IMR-90 (cell line): ENCODE measurements at places on chromosomes 7 and 10. TPM values are rescaled to one million over a fixed set of nuclear protein-coding genes. Genes with fewer than 3 reads are reported as not detected.

DNA sequence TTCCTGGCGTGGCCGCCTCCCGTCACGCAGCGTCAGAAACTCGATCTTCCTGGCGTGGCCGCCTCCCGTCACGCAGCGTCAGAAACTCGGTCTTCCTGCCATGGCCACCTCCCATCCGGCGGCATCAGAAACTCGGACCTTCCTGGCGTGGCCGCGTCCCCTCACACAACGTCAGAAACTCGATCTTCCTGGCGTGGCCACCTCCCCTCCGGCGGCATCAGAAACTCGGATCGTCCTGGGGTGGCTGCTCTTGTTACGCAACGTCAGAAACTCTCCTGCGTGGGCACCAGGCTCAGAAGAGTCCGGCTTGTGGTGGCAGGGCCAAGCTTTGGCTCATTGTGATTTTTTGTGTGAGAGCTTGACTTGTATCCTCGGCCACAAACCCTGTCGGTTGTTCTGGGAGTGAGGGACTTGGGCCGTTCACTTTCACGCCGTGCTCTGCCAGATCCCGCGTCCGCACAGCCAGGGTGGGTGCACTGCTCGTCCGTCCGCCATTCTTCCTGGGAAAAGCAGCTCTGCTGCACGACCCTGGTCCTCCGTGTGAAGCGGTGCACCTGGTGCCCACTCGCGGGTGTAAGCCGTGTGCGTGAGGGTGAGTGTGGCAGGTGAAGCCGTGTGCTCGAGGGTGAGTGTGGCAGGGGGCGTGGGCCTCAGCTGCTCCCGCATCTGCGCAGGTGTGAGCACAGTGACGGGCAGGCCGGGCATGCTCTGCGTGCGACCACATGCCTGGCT lies 49.4 kb upstream of the SUN1 start:
- no peak for DNase-seq

DNA sequence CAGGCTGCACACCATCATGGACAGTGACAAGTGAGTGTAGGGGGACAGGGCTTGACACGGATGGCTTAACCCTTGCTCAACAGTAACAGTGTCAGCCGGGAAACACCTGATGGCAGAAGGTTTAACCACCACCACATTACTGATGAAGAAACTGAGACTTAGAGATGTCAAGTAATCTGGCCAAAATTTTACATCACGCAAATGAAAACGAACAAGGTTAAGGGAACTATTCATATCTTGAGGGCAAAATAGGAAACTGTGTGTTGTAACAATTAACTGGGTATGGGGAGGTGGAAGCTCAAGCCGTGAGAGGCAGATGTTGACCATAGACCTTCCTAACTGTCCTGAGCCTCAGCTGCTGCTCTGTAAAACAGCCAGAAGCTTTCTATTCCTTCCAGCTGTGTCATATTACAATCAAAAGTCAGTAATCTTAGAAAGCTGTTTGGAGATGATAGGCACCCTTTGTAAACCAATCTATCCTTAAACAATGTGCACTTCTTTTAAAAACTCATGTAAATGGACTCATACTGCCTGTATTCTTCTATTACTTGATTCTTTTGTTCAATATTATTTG lies 68.4 kb downstream of the ABCC2 start:
- DNase-seq = no peak

LLCFC1 gene
- not detected in 2 replicates for polyA plus RNA-seq

DNA sequence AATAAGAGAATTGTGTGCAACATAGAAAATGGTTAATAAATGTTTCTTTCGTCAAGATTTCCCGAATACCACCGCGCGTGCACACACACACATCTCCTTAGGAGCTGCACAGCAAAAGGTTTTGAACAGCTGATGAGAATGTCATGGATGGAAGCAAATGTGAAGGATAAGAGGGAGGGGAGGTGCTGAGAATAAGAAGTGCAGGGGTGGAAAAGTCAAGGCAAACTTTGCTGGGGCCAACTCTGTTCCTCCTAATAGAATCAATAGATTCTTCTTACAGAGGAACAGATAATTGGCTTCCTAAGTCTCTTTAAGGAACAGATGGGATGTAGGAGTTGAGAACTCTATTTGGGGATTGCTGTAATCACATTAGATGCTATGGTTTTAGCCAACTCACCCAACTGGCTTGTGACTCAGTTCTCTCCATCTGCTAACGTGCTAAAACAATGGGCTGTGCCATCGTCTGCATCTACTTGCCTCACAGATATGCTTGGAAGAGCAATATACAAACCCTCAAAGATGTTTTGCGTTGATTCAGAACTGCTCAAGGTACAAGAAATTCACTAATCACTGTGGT lies 408.2 kb upstream of the CELF2 start:
- DNase-seq = no peak

GRCh38 chr10:30359373-30360206 lies 10.5 kb upstream of the MTPAP start:
- peak; percentile 43 for DNase-seq

- DNase-seq = peak; percentile 7
Measured at GRCh38 chr7:50633414-50633710, 68.2 kb upstream of the DDC start.

DNA sequence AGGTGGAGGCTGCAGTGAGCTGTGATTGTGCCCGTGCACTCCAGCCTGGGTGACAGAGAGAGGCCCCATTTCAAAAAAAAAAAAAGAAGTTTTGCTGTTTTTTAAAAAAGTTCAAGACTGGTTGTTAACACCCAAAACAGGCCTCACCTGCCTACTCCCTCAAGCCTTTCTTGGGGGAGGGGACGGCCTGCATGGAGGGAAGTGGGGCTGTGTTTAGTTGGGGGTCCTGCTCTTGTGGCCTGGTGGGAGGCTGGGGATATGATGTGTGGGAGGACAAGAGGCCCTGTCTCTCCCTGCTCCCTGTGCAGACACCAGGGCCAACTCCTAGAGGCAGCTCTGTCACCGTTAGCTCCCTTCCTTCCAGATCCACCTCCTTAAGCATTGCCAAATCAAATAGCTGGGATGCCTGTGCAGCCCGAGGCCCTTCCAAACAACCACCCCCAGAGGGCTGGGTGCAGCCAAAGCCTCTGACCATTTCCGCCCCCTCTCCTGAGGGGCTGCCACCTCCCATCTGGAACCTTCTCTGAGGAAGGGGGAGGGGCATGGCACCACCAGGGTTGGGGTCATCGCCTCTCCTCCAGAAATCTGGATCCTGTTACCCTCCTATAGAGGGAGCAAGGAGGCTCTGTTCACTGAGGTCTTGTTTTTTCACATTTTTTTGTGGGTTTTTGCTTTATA lies 32.9 kb upstream of the ANKRD2 start:
- peak; percentile 84 for DNase-seq

DNA sequence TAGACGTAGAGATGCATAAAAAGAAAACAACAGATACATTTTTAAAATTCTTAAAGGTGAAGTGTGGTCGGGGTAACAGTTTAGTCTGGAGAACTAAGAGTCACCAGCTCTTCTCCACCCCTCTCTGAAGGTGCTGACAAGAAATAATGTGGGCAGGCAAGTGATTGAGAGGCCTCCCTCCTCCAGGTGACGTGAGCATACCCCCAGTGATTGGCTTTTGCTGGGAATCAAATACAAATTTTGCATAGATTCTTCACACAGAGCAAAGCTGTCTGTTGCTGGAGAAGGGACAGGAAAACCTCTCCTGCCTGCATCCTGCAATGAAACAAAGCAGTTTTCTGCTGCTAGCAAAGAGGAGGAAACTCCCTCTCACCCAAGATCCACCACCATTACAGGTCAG lies 115.0 kb downstream of the DGKB start:
- no peak for DNase-seq

- DNase-seq = no peak
Measured at GRCh38 chr10:58972576-58973234, 203.7 kb upstream of the PHYHIPL start.

ZNF727 gene
- not detected in 2 replicates for polyA plus RNA-seq

- no peak for DNase-seq
Measured at GRCh38 chr10:132006966-132007365, 25.2 kb upstream of the BNIP3 start.

DNA sequence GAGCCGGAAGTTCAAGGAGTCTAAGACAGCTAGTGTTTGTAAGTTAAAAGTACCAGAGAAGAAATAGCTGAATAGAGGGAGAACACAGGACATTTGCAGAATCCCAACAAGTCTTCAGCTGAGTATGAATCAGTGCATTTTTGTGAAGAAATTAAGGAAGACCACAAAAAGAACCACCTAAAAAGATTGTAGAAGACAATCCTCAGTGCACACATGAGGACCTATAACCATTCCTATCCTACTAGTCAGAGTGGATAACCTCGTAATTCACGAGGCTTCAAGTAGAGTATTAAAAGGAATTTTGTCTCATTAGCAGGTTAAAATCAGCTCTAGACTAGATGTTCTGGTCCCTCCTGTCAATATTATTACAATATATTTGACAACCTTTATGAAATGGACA lies 295.4 kb upstream of the KAT6B start:
- DNase-seq = peak; percentile 5

MKI67 gene
- polyA plus RNA-seq = 13.0 and 13.5 TPM in 2 replicates

- no peak for DNase-seq
Measured at GRCh38 chr7:22677680-22678079, 49.3 kb upstream of the IL6 start.

PRTFDC1 gene
- polyA plus RNA-seq = 11.9 and 12.3 TPM in 2 replicates

- no peak for DNase-seq
Measured at GRCh38 chr10:111756217-111757061, 427.1 kb downstream of the GPAM start.

ARMS2 gene
- not detected in 2 replicates for polyA plus RNA-seq

GRCh38 chr10:11636697-11637303 lies 25.4 kb upstream of the USP6NL start:
- DNase-seq = no peak

- DNase-seq = no peak
Measured at GRCh38 chr10:32349199-32349585, 2.2 kb upstream of the EPC1 start.

CPXM2 gene
- polyA plus RNA-seq = not detected in 2 replicates
